ENCODE measurements at places on chromosomes 7 and 10.
A peak's percentile ranks its signal among the peaks of the same experiment; 100 is the strongest.

DNA sequence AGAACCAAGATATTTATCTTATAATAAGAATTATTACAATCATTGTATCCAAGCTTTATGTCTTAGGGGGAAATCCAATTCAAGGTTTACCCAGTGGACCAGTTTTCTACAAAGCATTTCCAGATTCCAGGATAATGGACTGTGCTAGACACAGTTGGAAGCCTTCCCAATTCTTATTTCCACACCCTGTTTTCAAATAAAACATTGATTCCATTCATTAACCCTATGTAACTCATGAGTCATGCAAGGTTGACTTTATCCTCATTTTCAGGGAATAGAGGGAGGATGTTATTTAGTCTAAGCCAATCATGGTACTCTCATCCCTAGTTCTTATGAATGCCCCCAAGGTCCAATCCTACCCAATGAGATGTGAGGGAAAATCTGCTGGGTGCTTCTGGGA lies 145.7 kb downstream of the RNLS start:
- H3K36me3 ChIP-seq = no peaks in the 10 kb centered on the region
- H3K27me3 ChIP-seq = peaks cover 2% of the 10 kb centered on the region
- DNase-seq = no peak
- no peak overlapping the region for H3K27ac ChIP-seq
- H3K4me1 ChIP-seq = no peaks in the 10 kb centered on the region
- no peak overlapping the region for H3K4me3 ChIP-seq

GRCh38 chr10:122258136-122259074 lies 12.7 kb upstream of the BTBD16 start:
- H3K36me3 ChIP-seq = peaks cover 2% of the 10 kb centered on the region
- no peak for DNase-seq
- no peaks in the 10 kb centered on the region for H3K4me1 ChIP-seq
- H3K4me3 ChIP-seq = no peak overlapping the region
- H3K27me3 ChIP-seq = peaks cover 21% of the 10 kb centered on the region

DNA sequence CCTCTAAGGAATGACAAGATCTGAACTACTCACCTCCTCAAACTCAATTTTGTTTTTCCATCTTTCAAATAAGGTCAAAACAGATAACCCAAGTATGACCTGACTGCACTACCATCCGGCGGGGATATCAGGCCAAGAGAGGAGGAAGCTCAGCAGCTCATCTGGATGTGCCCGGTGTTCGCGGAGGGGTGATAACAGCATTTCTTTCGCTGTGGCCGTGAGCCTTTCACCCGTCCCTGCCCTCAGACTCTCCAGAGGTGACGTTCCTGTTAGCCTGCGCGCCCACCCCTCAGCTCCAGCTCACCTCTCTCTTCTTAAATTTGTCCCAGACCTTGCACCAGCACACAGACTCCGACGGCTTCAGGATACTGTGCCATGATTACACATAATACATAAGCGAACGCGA lies 526 bp downstream of the ZNF248 start:
- H3K27me3 ChIP-seq = peaks cover 2% of the 10 kb centered on the region
- peak; percentile 27 for DNase-seq
- peak overlapping the region; percentile 95 for H3K27ac ChIP-seq
- H3K4me1 ChIP-seq = peaks cover 36% of the 10 kb centered on the region
- peaks cover 18% of the 10 kb centered on the region for H3K36me3 ChIP-seq

DNA sequence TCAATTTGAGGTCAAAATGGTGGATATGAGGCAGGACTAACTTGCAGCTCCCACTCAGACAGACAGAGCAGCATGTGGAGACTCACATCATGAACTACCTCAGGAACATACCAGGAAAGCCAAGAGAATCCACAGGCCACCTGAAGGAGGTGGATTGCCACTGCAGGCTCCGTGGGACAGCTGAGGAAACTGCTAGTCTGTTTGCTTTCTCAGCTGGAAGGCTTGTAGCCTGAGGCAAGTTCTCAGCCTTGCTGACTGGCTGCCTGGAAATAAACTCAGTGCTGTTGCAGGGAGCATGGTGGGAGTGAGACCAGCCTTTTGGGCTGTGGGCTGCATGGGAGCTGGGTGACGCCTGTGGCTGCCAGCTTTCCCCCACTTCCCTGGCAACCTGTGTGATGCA lies 202.9 kb downstream of the ZNF248 start:
- no peaks in the 10 kb centered on the region for H3K36me3 ChIP-seq
- no peak for DNase-seq
- no peak overlapping the region for H3K4me3 ChIP-seq
- no peak overlapping the region for H3K27ac ChIP-seq

DNA sequence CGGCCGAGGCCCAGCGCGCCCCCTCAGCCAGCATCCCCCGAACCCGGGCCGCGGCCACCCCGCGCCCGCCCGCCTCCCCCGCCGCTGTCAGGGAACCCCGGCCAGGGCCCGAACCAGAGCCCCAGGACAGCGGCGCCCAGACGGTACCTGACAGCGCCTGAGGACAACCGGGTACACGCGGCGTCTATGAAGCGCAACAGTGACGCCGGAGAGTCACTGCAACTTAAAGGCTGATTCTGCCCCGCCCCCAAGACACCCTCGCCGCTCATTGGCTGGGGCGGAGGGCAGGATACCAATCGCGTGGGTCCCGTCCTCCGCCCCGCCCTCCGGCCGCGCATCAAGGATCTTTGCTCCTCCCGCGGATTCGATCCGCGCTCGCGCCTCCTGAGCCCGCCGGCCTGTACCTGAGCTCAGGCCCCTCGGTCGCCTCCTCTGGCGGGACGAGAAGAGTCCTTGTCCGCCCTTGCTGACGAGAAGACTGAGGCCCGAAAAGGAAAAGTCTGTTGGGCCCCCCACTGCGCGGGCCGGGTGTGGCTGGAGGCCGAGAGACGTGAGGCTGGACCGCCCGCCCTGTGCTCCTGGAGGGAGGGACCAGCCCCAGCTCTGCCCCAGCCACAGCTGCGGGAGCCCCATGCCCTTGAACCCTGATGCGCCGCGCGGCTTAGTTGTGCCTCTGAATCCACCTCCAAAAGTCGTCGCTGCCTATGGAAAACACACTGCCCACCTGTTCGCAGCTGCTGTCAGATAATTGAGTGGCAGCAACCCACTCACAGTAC lies at the start of gene OAT:
Gene OAT, minus strand, starts transcription at position 198 of the 776 bp plus-strand sequence. CDS start 6,752 bp downstream, outside the sequence.
- peak within 1 kb of the TSS; percentile 60 for H3K27ac ChIP-seq
- H3K4me3 ChIP-seq = peak within 1 kb of the TSS; percentile 82
- peaks cover 15% of the 10 kb centered on the region for H3K27me3 ChIP-seq
- H3K36me3 ChIP-seq = no peaks in the 10 kb centered on the region

GRCh38 chr7:73345538-73345937 lies 17.6 kb downstream of the FKBP6 start:
- no peaks in the 10 kb centered on the region for H3K36me3 ChIP-seq
- no peaks in the 10 kb centered on the region for H3K4me1 ChIP-seq
- no peak for DNase-seq
- H3K27me3 ChIP-seq = peaks cover 10% of the 10 kb centered on the region

DNA sequence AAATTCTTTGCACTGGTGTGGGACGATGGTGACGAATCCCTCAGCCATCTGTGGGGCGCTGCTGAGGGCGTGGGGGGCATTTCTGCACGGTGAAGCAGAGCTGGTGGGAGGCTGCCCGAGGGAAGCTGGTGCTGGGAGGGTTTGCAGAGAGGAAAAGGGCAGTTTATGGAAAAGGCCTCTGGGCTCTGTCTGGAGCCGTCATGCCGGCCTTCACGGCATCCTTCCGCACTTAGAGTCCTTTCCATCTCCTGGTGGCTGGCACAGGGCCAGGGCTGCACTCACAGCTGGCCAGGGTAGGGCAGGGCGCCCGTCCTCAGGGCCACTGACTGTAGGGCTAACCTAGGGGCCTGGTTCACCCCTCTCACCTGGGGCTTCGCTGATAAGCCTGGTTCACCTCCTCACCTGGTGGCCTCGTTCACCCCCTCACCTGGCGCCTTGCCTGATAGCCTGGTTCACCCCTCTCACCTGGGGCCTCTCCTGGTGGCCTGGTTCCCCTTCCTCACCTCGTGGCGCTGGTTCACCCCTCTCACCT lies 598 bp upstream of the AMZ1 start:
- H3K36me3 ChIP-seq = no peaks in the 10 kb centered on the region
- peaks cover 12% of the 10 kb centered on the region for H3K4me1 ChIP-seq
- H3K27me3 ChIP-seq = peaks cover 55% of the 10 kb centered on the region
- DNase-seq = no peak
- H3K27ac ChIP-seq = no peak overlapping the region

DNA sequence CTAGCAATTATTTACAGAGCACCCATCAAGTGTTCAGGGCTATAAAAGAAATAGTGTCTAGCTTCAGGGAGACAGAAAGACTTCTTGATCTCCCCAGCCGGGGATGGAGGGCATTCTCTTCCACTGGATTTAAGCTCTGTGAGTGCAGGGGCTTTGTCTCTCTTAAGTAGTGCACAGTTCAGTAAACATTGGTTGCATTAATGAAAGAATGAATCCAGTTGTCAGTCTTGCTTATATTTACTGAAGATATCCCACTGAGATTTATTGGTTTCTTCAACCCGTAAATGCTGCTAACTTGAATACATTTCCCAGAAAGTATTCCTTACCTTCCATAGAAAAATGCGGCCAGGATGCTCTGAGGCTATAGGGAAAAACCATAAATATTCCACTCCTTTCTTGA lies 41.9 kb downstream of the AUTS2 start:
- H3K27ac ChIP-seq = no peak overlapping the region
- no peak overlapping the region for H3K4me3 ChIP-seq
- no peaks in the 10 kb centered on the region for H3K4me1 ChIP-seq
- no peaks in the 10 kb centered on the region for H3K27me3 ChIP-seq
- DNase-seq = no peak
- no peaks in the 10 kb centered on the region for H3K36me3 ChIP-seq

GRCh38 chr10:114100848-114101741 lies 57.4 kb downstream of the ADRB1 start:
- H3K27ac ChIP-seq = no peak overlapping the region
- peak; percentile 29 for DNase-seq
- no peaks in the 10 kb centered on the region for H3K36me3 ChIP-seq
- H3K4me1 ChIP-seq = peaks cover 47% of the 10 kb centered on the region
- H3K27me3 ChIP-seq = peaks cover 35% of the 10 kb centered on the region
- peak overlapping the region; percentile 48 for H3K4me3 ChIP-seq

DNA sequence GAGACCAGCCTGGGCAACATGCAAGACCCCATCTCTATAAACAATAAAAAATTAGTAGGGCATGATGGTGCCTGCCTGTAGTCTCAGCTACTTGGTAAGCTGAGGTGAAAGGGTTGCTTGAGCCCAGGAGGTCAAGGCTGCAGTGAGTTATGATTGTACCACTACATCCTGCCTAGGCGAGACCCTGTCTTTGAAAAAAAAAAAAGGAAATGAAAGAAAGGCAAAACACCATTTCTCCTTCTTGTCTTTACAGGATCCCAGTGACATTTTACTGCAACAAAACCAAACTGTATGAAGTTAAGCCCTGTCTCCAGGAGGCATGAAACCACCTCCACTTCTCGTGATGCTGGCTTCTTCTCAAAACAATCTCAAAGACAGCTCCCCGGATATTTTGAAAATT lies 29.9 kb upstream of the PBLD start:
- no peak for DNase-seq
- H3K4me1 ChIP-seq = no peaks in the 10 kb centered on the region
- H3K36me3 ChIP-seq = peaks cover 7% of the 10 kb centered on the region
- no peaks in the 10 kb centered on the region for H3K27me3 ChIP-seq

DNA sequence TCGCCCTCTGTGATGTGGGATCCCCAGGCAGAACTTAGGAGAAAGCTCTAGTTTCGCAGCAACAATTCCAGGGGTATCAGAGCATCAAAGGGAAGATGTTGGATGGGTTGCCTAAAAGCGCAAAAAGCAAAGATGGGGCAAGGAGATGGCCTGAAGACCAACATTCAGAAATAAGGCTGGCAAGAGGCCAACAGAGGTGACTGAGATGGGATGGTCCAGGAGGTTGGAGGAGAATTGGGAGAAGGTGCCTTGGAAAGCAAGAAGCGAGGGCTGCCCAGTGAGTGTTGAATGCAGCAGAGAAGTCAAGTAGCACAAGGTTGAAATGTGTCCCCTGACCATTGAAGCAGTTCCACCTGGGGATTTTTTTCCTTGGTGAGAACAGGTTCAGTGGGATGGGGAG lies 38.4 kb upstream of the TMEM273 start:
- H3K27ac ChIP-seq = no peak overlapping the region
- H3K4me3 ChIP-seq = no peak overlapping the region
- H3K27me3 ChIP-seq = peaks cover 2% of the 10 kb centered on the region
- H3K4me1 ChIP-seq = no peaks in the 10 kb centered on the region
- H3K36me3 ChIP-seq = no peaks in the 10 kb centered on the region
- no peak for DNase-seq

DNA sequence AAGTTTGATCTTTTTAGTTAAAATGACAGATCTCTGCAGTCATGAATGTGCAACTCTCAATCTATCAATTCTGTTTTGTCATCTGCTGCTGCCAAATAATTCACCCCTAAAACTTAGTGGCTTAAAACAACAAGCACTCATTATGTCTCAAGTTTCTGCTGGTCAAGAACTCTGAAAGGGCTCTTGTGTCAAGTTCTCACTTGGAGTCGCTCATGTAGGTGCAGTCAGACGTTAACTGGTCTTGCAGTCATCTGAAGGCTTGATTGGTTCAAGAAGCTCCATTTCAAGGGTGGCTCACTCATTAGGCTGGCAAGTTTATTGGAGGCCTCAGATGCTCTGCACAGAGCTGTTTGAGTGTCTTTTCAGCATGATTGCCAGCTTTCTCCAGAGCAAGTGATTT lies 28.5 kb upstream of the LRRC72 start:
- H3K36me3 ChIP-seq = no peaks in the 10 kb centered on the region
- H3K4me3 ChIP-seq = no peak overlapping the region
- no peak for DNase-seq
- no peak overlapping the region for H3K27ac ChIP-seq

GRCh38 chr10:43317422-43317821 lies 50.6 kb upstream of the RASGEF1A start:
- peaks cover 2% of the 10 kb centered on the region for H3K4me1 ChIP-seq
- peaks cover 9% of the 10 kb centered on the region for H3K27me3 ChIP-seq
- no peak for DNase-seq
- no peak overlapping the region for H3K27ac ChIP-seq
- H3K4me3 ChIP-seq = no peak overlapping the region

DNA sequence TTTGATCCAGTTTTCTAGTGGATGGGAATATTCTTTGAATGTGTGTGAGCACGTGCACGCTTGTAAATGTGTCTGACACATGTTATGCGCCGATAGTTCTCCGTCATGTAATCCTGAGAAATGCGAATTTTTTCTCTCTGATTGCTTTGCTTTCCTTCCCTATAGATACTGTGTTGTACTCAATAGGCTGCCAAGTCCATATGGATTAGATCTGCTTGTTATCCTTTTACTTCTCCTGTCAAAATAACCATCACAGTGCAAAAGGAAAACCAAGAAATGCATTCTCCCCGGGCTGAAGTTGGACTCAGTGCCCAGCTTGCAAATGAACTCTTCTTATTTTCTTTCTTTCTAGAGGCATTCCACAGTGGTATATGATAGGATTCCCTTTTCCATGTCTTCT lies 131.9 kb downstream of the KIAA1217 start:
- H3K4me1 ChIP-seq = no peaks in the 10 kb centered on the region
- H3K36me3 ChIP-seq = no peaks in the 10 kb centered on the region
- no peak overlapping the region for H3K27ac ChIP-seq
- no peak for DNase-seq

DNA sequence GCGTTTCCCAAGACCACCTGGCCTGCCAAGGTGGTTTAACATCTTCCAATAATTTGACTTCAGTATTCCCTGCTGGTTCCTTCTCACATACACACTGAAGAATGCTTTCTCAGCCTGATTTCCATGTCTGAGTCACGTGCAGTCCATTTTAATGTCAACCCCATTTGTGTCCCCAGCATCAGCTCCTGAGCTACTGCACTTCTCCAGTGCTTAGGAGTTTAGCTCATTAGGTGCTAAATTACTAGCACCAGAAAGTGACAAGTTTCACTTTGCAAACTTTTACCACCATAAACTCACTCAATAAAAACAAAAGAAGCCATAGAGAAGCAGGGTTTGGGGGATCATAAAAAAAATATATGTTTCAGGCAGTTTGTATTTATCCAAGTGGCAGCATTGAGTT lies 279.3 kb upstream of the SORCS1 start:
- H3K4me1 ChIP-seq = no peaks in the 10 kb centered on the region
- no peaks in the 10 kb centered on the region for H3K36me3 ChIP-seq
- no peak overlapping the region for H3K4me3 ChIP-seq
- H3K27ac ChIP-seq = no peak overlapping the region

Measured in activated naive CD8-positive, alpha-beta T cell treated with anti-CD3 and anti-CD28 coated beads, Interleukin-2, amount 50 U/mL, for 24 hours (primary cell).